ENCODE measurements at places on chromosomes 1 and 21. TPM values are rescaled to one million over a fixed set of nuclear protein-coding genes. Genes with fewer than 3 reads are reported as not detected.

Gene YOD1
- 31.9 TPM for total RNA-seq

Gene PDPN
- not detected for total RNA-seq

Gene PTPN7
- not detected for total RNA-seq

Gene MXRA8
- total RNA-seq, result not detected

Gene RNF223
- total RNA-seq, result 0.20 TPM

Gene ALX3
- not detected for total RNA-seq

Gene GPX7
- 0.07 TPM for total RNA-seq

Gene SPRR2G
- not detected for total RNA-seq

Gene SOX13
- total RNA-seq, result 6.6 TPM

Gene AVPR1B
- not detected for total RNA-seq

Gene IGSF3
- 1.7 TPM for total RNA-seq
